ENCODE measurements at places on chromosomes 6 and 20. TPM values are rescaled to one million over a fixed set of nuclear protein-coding genes. Genes with fewer than 3 reads are reported as not detected.

Gene RAE1
- 34.5 TPM for total RNA-seq

Gene ZBP1
- total RNA-seq = 10.4 TPM

Gene CBFA2T2
- total RNA-seq = 27.2 TPM

Gene FKBP1C
- not detected for total RNA-seq

Gene SYTL3
- total RNA-seq = 66.1 TPM

Gene PGBD1
- total RNA-seq = 1.5 TPM

Gene LINC00237
- not detected for total RNA-seq

Gene EYA4
- not detected for total RNA-seq

Gene OLIG3
- not detected for total RNA-seq

Gene FKBP1A
- total RNA-seq = 90.1 TPM

Gene NUP153
- total RNA-seq = 48.7 TPM

Gene CAGE1
- total RNA-seq = 0.48 TPM

GRCh38 chr20:8757146-8757545, 311.7 kb upstream of the PLCB4 start:
- no peaks in the 10 kb centered on the region for H3K36me3 ChIP-seq
- no peaks in the 10 kb centered on the region for H3K27me3 ChIP-seq
- no peak overlapping the region for H3K4me3 ChIP-seq

GRCh38 chr6:56101141-56101553, 146.2 kb downstream of the COL21A1 start:
- no peaks in the 10 kb centered on the region for H3K4me1 ChIP-seq
- H3K27me3 ChIP-seq = no peaks in the 10 kb centered on the region
- H3K36me3 ChIP-seq = no peaks in the 10 kb centered on the region
- no peak overlapping the region for H3K27ac ChIP-seq
- DNase-seq = no peak

- H3K4me3 ChIP-seq = no peak overlapping the region
- no peak for DNase-seq
- H3K27me3 ChIP-seq = no peaks in the 10 kb centered on the region
Observed at GRCh38 chr6:88975369-88975768, 12.0 kb upstream of the RNGTT start.

GRCh38 chr6:83313882-83314281, 117.0 kb downstream of the ME1 start:
- H3K4me3 ChIP-seq = no peak overlapping the region
- H3K36me3 ChIP-seq = no peaks in the 10 kb centered on the region
- no peak overlapping the region for H3K27ac ChIP-seq
- no peaks in the 10 kb centered on the region for H3K4me1 ChIP-seq
- no peaks in the 10 kb centered on the region for H3K27me3 ChIP-seq
- no peak for DNase-seq

- no peaks in the 10 kb centered on the region for H3K27me3 ChIP-seq
- no peak overlapping the region for H3K4me3 ChIP-seq
- no peak overlapping the region for H3K27ac ChIP-seq
- H3K4me1 ChIP-seq = no peaks in the 10 kb centered on the region
- no peak for DNase-seq
Observed at GRCh38 chr20:52275181-52275691, 83.7 kb upstream of the ZFP64 start.

DNA sequence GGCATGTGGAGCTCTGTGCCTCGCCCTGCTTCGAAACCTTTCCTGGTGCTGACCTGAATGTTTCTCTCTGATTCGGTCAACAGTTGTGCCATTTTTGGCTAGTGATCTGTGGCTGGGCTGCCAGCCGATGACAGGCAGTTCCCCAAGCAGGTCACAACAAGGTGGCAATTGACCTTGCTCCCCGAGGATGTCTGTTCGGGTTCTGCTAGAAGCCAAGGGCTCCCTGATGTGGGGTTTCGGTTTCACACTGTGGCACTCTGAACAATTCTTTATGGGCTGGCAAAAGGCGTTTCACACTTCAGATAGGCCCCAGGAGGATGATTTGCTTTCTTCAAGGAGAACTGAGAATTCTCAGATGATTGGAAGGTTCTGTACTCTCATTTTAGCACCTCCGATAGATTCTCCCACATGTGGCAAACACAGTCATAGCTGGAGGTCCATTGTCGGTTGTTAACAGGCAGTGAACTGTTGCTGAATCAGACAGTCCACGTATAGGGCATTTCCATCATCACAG, 135.6 kb downstream of the SLC24A3 start:
- H3K36me3 ChIP-seq = no peaks in the 10 kb centered on the region
- no peak overlapping the region for H3K4me3 ChIP-seq
- no peak for DNase-seq

GRCh38 chr6:112571488-112572270, 224.5 kb downstream of the RFPL4B start:
- no peaks in the 10 kb centered on the region for H3K4me1 ChIP-seq
- no peak overlapping the region for H3K4me3 ChIP-seq

DNA sequence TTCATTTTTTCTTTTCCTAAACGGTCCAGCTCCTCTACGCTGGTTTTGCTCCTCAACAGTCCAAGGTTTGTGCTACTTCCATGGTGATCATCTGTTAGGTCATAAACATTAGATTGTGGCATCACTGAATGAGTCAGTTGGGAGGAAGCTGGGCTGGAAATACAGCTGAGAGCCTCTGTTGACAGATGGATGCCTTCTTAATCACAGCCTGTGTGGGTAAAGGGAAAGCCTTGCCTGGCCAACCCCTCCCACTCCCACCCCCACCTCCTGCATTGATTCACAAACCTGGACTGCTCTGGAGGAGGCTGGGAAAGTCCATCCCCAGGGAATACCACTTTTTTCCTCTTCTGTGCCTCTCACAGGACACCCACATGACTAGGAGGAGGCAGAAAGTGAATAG, 180.6 kb upstream of the CCN2 start:
- H3K4me3 ChIP-seq = no peak overlapping the region
- no peak for DNase-seq
- H3K27me3 ChIP-seq = no peaks in the 10 kb centered on the region
- no peak overlapping the region for H3K27ac ChIP-seq

DNA sequence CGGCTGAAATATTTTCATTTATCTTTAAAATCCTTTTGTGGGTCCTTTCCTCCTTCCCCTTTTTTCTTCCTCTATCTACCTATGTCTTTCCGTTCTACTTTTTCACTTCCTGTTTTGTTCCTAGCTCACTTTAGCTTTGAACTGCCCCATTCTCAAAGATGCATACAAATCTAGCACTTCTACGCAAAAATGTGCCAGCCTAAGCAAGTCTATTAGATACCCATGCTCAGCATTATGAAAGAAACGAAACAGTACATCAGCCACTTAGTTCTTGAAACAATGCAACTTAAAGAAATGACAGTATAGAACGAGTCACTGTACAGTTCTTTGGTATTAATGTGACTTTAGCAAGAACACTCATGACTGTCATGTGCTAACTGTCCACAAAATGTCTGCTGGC, 47.3 kb upstream of the MARCKS start:
- DNase-seq = no peak
- H3K36me3 ChIP-seq = no peaks in the 10 kb centered on the region
- no peak overlapping the region for H3K4me3 ChIP-seq
- H3K27ac ChIP-seq = no peak overlapping the region

GRCh38 chr6:15630202-15630601, 32.6 kb downstream of the DTNBP1 start:
- H3K4me1 ChIP-seq = peaks cover 8% of the 10 kb centered on the region
- no peak for DNase-seq
- no peak overlapping the region for H3K27ac ChIP-seq
- no peaks in the 10 kb centered on the region for H3K36me3 ChIP-seq
- H3K27me3 ChIP-seq = no peaks in the 10 kb centered on the region
- no peak overlapping the region for H3K4me3 ChIP-seq

DNA sequence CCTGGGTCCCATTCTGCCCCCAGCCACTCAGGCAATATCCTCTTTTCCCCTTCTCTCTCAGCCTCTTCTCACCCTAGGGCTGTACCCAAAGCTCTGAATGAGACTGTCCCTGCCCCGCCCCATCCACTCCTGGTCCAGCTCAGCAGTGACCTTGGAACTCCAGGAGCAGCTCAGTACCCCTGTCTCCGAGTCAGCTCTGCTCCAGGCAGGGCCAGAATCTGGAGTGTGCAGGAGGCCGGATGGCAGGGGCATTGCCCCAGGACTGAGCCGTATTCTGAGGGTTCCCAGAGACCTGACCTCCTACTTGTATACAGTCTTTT, 2.0 kb upstream of the RAET1G start:
- peaks cover 7% of the 10 kb centered on the region for H3K4me1 ChIP-seq
- no peak overlapping the region for H3K27ac ChIP-seq
- no peaks in the 10 kb centered on the region for H3K36me3 ChIP-seq
- no peak overlapping the region for H3K4me3 ChIP-seq

DNA sequence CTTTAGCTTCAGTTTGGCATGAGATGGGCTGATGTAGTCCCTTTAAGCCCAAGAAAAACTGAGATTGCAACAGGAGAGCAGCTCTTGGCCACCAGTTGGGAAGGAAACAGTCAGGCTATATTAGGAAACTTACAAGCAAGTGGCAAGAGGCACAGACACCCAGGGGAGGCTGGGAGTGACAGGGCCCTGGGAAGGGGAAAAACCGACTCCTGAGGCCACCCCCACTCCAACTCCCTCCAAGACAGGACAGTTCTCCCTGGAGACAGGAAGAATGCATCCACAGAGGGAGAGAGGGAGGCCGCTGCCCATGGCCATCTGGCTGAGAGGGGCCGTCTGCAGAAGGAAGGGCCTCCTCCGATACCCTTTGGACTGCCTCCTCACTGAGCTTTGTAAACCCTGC, 20.5 kb downstream of the JPH2 start:
- H3K36me3 ChIP-seq = no peaks in the 10 kb centered on the region
- H3K27ac ChIP-seq = no peak overlapping the region

- peaks cover 28% of the 10 kb centered on the region for H3K4me1 ChIP-seq
- DNase-seq = no peak
- peak overlapping the region; percentile 98 for H3K27ac ChIP-seq
- peak overlapping the region; percentile 98 for H3K4me3 ChIP-seq
Observed at GRCh38 chr6:31702405-31702818, 712 bp downstream of the ABHD16A start.

GRCh38 chr20:13094976-13095375, 86.2 kb downstream of the SPTLC3 start:
- no peak for DNase-seq
- H3K36me3 ChIP-seq = no peaks in the 10 kb centered on the region
- no peaks in the 10 kb centered on the region for H3K27me3 ChIP-seq
- H3K27ac ChIP-seq = no peak overlapping the region

DNA sequence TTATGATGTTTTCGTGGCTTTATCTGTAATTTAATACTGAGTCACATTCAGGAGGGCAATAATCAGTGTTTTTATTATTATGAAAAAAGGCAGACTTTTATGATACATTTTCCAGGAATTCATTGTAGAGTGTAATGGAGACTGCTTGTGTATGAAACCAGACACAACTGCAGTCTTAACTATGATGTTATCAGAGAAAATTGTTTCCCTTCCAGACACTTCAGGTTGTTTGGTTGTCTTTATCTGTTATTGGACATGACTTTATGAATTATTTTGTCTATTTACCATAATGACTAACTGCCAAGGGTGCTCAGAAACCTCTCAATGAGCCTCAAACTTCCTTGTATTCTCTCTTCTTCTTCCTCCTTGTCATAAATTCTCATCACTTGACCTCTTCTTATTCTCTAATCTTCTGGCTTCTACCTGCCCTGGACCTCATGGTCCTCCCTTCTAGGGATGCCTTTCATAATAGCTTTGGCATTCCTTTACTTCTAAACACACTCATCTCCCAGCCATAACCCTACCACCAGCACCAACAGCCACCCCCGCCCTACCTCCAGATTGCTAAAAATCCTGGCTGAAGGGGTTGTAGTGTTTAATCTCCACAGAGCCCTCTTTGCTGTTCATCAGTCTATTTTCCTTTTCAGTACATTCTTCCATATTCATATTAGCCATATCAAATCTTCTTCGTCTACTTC, 492.5 kb downstream of the CDKAL1 start:
- no peaks in the 10 kb centered on the region for H3K4me1 ChIP-seq
- no peak overlapping the region for H3K27ac ChIP-seq
- no peak for DNase-seq
- no peaks in the 10 kb centered on the region for H3K27me3 ChIP-seq

DNA sequence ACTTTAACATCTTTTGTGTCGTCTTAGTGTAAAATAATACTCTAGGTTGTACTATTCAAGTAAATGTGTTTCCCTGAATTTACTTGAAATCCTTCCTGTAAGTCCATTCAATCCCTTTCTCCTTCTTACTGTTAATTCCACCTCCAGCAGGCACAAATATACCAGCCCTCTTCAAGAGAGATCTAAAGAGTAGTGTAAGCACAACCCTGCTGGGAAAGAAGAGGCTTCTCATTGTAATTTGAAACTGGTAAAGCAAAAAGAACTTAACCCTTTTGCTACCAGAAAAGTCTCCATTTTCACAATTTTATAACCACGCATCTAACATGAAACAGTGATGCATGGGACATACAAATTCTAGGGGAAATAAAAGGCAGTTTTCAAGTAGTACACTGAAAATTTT, at the start of gene BMP5:
Gene BMP5, minus strand, starts transcription at position 191 of the 400 bp plus-strand sequence. CDS start 725 bp downstream, outside the sequence.
- H3K27ac ChIP-seq = no peak within 1 kb of the TSS
- DNase-seq = no peak
- H3K27me3 ChIP-seq = no peaks in the 10 kb centered on the region
- H3K36me3 ChIP-seq = no peaks in the 10 kb centered on the region
- H3K4me1 ChIP-seq = no peaks in the 10 kb centered on the region

- no peak overlapping the region for H3K4me3 ChIP-seq
- H3K27ac ChIP-seq = no peak overlapping the region
- H3K4me1 ChIP-seq = no peaks in the 10 kb centered on the region
Observed at GRCh38 chr6:74642101-74642500, 563.8 kb downstream of the COL12A1 start.

GRCh38 chr6:1792989-1793388, 183.3 kb downstream of the FOXC1 start:
- H3K4me3 ChIP-seq = no peak overlapping the region
- H3K27me3 ChIP-seq = no peaks in the 10 kb centered on the region
- peak; percentile 3 for DNase-seq
- H3K36me3 ChIP-seq = no peaks in the 10 kb centered on the region
- H3K27ac ChIP-seq = no peak overlapping the region

- no peak for DNase-seq
- H3K36me3 ChIP-seq = peaks cover 20% of the 10 kb centered on the region
- H3K27ac ChIP-seq = peak overlapping the region; percentile 56
- no peak overlapping the region for H3K4me3 ChIP-seq
- peaks cover 94% of the 10 kb centered on the region for H3K4me1 ChIP-seq
- no peaks in the 10 kb centered on the region for H3K27me3 ChIP-seq
Observed at GRCh38 chr6:42025845-42026243, 24.5 kb upstream of the TAF8 start.

GRCh38 chr6:16700202-16700915, 60.9 kb downstream of the ATXN1 start:
- peaks cover 10% of the 10 kb centered on the region for H3K4me1 ChIP-seq
- H3K27ac ChIP-seq = peak overlapping the region; percentile 23
- H3K4me3 ChIP-seq = peak overlapping the region; percentile 44
- H3K36me3 ChIP-seq = no peaks in the 10 kb centered on the region
- no peaks in the 10 kb centered on the region for H3K27me3 ChIP-seq

- peaks cover 4% of the 10 kb centered on the region for H3K27me3 ChIP-seq
- no peaks in the 10 kb centered on the region for H3K36me3 ChIP-seq
- H3K27ac ChIP-seq = no peak overlapping the region
- no peak overlapping the region for H3K4me3 ChIP-seq
- DNase-seq = no peak
Observed at GRCh38 chr6:7546896-7547295, 5.4 kb downstream of the DSP start.
